ENCODE measurements at places on chromosomes 2 and 18. TPM values are rescaled to one million over a fixed set of nuclear protein-coding genes. Genes with fewer than 3 reads are reported as not detected.

Gene ARHGAP15
- not detected for total RNA-seq

Gene RIT2
- total RNA-seq: not detected

Gene GMPPA
- 55.0 TPM for total RNA-seq

Gene EPB41L3
- total RNA-seq: 3.7 TPM

Gene NPHP1
- total RNA-seq: 6.9 TPM

Gene HOXD9
- total RNA-seq: not detected

Measured in aortic smooth muscle cell (primary cell).